ENCODE measurements at places on chromosomes 7 and 10. TPM values are rescaled to one million over a fixed set of nuclear protein-coding genes. Genes with fewer than 3 reads are reported as not detected.

PCBD1 gene
- 232 TPM for total RNA-seq

A1CF gene
- 0.09 TPM for total RNA-seq

SPDYE8 gene
- total RNA-seq, result not detected

AGBL3 gene
- total RNA-seq, result 1.1 TPM

ZNF425 gene
- 1.0 TPM for total RNA-seq

CYP2C8 gene
- total RNA-seq, result not detected

GPR37 gene
- 0.71 TPM for total RNA-seq

CTNNA3 gene
- total RNA-seq, result not detected

TLX1 gene
- not detected for total RNA-seq

FAM204A gene
- total RNA-seq, result 84.1 TPM

ABCB1 gene
- total RNA-seq, result not detected
